ENCODE measurements at places on chromosomes 4 and X.

- DNase-seq, result no peak
Measured at GRCh38 chr4:173556398-173557131, 26.5 kb upstream of the HAND2 start.

DNA sequence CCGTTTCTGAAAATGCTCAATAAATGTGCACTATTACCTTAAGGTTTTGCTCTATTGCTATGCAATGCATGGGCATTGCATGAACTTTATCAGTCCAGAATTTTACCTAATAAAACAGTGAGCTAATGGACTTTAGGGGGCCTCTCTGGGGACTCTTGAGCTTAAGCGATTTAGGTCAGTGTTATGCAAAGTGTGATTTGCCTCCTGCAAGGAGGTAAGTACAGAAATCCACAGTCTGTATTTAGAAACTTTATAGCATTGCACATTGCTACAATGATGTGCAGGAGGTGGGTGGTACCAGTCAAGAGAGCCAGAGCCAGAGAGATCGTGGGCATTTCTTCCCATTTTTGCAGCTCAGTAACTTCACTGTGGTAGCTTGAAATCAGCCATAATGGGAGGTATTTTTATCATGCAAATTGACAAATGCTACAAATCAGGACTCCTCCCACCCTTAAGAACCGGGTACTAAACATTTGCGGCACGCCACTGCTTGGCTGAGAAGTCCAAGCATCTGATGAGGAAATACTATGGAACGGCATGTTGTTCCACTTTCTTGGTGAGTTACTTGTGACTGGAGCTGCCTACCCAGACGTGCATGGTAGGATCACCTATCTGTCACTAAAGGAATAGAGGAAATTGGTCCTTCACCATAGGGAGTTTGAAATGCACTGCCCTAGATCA, 174.6 kb upstream of the PGRMC2 start:
- no peak for DNase-seq

DNA sequence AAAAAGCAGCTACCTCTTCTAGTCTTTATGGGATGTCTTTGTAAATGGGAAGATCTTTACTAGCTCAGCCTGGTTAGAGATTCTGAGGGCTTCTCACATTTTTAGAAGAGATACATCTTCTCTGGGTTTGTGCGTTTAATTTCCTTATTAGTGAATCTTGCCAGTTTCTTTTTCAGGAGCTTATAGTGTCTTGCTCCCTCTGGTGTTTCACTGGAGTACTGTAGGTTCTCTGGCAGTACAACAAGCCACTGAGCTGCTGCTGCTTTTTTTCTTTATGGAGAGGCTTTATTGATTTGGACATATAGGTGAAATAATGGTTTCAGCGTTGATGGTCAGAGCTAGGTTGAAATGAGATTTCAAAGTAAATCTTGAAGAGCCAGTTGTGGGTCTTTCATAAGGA, 82.9 kb downstream of the LAS1L start:
- DNase-seq, result peak; percentile 64

- DNase-seq, result no peak
Measured at GRCh38 chrX:151153667-151154066, 22.7 kb upstream of the GPR50 start.

GRCh38 chrX:140949233-140949632, 53.2 kb upstream of the SPANXB1 start:
- DNase-seq, result no peak

GRCh38 chrX:55489314-55490009, at the start of gene USP51:
TSS of gene USP51 (minus strand) at chrX:55489848. CDS start at chrX:55488939, 909 bp downstream.
- peak; percentile 81 for DNase-seq

DNA sequence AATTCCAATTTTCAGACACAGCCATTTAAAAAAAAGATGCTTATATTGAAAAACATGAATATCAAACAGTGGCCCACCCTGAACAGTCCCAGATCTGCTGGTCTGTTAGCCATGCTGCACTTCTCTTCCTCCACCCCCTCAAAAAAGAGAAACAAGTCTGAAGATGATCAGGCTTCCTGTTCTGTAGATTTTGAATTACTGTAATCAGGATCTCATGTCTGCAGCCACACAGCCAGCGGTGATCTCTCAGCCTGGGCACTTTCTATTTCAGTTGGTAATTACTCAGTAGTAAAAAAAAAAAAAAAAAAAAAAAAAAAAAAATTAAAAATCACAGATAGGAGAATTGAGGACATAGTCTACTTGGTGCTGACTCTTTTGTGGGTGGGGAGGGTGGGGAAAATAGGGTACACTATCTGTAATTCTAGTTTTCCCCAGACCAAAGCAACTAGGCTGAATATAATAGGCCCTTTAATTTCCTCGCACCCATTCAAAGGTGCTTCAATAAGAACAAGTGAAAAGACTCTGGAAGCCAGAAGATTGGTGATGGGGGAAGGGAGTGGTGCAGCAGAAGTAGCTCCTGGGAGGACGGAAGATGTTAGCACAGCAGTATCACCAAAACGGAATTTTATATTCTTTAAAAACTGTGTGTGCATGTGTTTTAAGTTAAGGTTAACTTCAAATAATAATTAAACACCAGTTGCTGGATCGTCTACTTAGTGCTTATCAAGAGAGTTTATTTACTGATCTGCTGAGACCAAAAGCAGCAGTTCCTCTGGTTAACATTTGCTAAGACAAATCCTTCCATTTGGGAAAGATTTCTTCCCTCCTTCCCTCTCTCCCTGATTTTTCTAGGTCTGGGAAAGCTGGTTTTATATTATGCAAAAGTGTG, 47.0 kb downstream of the SPRY1 start:
- peak; percentile 83 for DNase-seq

GRCh38 chrX:31130457-31131220, 58.8 kb upstream of the FTHL17 start:
- DNase-seq, result no peak

DNA sequence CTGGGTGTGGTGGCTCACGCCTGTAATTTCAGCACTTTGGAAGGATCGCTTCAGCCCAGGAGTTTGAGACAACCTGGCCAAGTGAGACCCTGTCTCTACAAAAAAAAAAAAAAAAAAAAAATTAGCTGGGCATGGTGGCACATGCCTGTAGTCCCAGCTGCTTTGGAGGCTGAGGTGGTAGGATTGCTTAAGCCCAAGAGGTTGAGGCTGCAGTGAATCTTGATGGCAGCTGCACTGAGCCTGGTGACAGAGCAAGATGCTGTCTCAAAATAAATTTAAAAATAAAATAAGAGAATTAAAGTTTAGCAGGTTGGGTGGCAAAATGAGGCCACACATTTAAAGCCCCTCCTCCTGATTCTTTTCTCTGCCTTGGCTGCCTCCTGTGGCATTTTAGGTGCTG, 47.1 kb downstream of the HTT start:
- no peak for DNase-seq

- DNase-seq, result peak; percentile 32
Measured at GRCh38 chr4:159273141-159273438, 170.2 kb downstream of the RAPGEF2 start.

DNA sequence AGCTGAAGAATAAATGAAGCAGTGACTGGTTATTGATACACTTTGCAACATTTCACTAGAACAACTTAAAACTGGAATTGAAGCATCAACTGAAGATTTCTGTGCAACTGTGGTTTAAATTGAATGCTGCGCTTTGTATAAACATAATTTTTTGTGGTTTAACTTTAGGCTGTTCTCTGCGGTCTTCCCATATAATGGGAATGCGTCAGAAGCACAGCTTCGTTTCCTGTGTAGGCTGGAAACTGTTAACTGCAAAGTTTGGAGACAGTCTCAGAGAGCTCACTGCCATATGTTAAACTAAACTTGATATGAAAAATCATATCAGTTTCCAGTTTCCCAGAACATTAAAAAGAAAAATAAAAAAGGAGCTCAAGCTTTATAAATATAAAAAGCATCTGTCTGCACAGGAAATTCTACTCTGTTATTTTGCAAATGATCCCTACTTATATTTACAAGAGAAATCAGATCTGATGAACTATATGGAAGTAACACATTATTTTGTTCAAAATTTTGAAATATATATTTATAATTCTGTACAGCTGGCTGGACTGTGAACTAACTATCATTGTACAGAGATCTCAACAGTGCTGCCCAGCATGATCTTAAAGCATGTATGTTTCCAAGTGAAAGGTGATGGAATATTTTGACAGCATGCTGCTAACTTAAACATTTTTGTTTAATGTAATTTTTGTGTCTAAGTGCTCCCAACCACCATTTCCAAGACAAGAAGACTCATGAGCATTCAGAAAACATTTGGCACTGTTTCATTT, 139.9 kb downstream of the NDST3 start:
- no peak for DNase-seq

DNA sequence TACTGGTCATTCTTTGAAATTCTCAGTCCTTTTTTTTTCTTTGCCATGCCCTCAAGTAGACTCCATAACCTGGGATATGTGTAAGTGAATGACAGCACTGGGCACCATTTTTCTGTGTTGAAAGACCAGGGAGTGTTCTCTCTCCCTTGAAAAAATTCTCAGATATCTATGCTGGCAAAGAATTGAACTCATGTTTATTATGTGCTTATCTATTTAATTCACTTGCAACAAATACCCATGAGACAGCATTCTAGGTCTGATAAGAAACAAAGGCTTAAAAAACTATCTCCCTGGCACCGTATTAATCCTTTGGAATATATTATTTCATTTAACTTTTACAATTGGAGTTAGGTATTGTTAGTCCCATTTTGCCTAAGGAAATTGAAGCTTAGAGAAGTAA, 36.7 kb downstream of the LARP7 start:
- DNase-seq, result peak; percentile 10

- DNase-seq, result peak; percentile 66
Measured at GRCh38 chrX:57227691-57228090, 58.8 kb upstream of the FAAH2 start.

Measured in OCI-M1 (cell line).